ENCODE measurements at places on chromosomes 6 and 20.

DNA sequence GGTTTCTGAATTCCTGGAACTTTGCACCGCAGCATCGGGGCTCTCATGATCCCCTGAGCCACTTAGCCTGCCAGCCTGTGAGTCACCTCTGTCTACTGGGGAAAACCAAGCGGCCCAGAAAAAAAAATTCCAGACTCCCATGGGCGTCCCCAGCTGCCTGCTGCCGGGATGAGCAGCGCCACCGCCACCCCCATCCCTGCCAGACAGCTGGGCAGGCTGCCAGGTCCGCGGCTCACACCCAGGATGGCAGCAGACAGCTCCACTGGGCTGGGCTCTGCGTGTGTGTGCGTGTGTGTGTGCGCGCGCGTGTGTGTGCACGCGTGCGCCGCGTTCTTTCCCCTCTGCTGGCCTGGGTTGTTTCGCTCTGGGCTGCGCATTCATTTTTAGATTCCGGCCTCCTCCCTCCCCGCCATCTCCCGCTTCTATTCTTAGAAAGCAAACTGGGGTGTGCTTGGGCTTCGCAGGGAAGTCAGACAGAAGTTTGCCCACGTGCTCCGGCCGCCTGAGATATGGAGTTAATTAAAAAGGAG lies 38.9 kb upstream of the PMEPA1 start:
- peak; percentile 99 for DNase-seq

DNA sequence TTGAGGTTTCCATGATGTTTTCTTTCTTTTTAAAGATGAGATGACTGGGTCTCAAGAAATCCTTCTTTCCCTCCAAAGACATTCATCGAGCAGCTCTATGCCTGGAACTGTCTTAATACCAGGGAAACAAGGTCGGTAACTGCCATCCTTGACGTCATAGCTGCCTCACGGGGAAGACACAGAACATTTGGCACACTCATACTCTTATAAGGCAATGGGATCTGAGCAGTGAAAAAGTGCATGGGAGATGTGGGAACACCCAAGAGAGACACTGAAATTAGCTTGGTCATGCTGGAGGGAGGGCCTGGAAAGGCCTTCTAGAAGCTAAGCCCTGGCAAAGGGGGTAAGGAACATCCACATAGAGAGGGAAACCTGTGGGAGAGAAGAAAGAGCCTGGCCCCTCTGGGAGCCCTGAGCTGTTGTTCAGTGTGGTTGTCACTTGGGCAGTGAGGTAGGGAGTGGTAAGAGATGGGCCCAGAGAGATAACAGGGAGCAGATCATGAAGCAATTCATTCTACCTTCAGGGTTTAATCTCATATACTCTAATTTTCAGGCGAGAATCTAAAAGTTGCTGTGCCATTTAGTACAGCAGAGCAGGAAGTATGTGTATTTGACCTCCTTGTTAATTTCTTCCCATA lies 30.8 kb downstream of the CLIC5 start:
- DNase-seq: no peak

DNA sequence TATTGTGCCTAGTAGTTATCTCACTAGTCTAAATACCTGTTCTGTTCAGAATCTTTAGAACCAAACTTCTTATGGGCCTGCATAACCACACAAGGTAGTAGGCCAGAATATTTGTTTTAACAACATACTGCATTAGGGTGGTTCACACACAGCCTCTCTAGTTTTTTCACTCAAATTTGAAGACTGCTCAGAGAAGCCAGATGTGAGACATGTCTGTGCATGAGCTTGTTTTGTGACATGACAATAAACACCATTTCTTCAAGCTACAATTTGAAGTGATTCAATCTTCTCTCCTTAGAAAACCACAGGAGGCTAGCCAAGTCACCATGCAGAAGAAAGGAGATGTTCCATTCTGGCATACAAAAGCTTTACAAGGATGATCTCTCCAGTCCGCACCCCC lies 135.6 kb downstream of the MMS22L start:
- no peak for DNase-seq

DNA sequence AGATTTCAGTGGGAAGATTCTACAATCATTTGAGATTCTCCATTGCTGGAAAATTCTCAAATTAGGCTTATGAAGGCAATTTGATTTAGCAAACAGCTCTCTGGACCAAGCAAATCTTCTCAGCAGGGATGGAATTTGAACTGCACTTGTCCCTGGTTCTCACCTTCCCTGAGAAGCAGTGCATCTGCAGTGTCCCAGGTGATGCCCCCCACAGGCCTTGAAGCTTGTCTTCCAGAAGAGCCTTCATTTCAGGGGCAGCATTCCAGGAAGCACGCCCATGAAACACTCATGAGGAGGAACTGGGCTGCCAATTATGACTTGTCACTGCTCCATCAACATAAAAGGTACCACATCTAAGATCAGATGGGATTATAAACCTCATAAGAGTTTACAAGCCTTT lies 82.8 kb upstream of the HDAC2 start:
- no peak for DNase-seq

GRCh38 chr20:52312132-52312729 lies 120.7 kb upstream of the ZFP64 start:
- no peak for DNase-seq

DNA sequence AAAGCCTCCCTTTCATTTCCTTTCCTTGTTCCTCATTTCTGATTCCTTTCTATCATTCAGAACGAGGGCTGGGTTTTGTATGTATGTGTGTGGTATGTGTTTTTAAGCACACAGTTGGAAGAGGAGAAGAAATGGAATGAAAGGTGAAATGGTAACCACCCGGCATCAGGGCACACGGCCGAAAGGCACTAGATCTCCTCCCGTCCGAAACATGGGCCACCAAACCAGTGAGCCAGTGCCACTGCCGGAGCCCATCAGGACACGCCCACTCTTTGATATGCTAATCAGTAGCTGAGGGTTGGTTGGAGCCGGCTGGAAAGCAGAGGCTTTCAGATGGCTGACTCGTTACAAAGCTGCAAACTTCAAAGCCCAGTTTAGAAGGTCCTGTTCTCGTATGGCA lies 228.6 kb upstream of the JARID2 start:
- no peak for DNase-seq

DNA sequence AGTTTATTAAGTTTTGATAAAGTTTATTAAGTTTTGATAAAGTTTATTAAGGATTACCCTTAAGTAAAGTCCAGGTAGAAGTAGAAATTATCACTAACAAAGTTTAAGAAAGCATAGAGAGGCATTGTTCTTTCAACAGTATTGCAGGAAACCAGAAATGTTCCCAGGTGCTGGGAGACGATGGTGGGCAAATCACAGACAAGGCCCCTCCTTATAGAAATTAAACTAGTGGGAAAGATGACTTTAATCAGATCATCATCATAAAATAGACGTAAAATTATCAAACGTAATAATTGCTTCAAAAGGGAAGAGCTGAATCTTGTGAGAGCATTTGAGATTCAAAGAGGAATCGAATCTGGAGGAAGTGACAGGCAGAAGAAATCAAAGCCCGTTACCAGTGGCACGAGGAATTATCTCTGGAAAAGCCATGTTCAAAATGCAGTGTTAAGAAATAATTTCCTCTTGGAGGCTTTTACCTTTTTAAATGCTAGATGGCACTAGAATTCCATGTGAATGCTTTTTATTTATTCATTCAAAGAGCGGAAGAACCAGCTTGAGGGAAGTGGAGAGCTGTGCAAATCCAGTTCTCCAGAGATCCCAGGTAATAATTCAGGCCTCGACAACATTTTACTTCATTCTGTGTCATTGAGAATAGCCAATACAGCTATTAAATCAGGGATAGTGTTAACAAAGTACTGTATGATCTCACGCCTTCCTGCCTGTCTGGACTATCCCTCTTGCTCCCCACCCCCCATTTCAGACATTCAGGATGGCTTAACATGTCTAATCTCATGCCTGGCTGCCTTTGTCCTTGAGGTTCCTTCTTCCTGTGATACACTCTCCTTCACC lies 1.0 kb upstream of the APMAP start:
- DNase-seq: no peak

- DNase-seq: no peak
Observed at GRCh38 chr20:2836035-2836434, 4.4 kb downstream of the PCED1A start.

- DNase-seq: no peak
Observed at GRCh38 chr6:155994086-155994485, 538.4 kb upstream of the NOX3 start.

DNA sequence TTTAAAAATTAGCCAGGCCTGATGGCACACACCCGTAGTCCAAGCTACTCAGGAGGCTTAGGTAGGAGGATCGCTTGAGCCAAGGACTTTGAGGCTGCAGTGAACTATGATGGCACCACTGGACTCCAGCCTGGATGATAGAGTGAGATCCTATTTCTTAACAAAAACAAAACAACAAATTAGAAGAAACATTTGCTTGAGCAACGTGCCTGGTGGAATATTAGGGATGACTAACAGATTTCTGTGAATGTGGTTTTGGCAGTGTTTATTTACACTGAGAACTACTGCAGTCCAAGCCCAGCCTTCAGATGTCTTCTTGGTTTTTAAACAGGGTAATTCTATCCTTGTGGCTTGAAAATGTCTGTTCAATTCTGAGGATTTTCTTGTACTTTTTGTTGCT lies 9.2 kb downstream of the PPP1R3G start:
- DNase-seq: no peak

DNA sequence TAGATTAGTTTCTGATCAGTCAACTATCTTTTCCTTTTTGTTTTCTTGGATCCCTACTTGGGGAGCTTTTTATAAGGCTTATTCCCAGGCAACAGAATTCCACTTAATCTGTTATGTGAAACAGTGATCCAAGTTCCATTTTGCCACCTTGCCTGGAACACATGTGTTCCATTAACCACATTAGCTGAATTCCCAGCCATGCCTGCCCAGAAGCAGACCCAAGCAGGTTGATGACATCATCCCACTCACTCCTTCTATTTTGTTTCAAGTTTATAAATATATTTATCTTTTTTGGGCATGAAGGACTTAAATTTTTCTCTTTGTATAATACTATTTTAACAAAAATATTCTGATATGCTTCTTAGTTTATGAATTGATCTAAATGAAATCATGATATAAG lies 587.4 kb downstream of the GRIK2 start:
- DNase-seq: no peak

DNA sequence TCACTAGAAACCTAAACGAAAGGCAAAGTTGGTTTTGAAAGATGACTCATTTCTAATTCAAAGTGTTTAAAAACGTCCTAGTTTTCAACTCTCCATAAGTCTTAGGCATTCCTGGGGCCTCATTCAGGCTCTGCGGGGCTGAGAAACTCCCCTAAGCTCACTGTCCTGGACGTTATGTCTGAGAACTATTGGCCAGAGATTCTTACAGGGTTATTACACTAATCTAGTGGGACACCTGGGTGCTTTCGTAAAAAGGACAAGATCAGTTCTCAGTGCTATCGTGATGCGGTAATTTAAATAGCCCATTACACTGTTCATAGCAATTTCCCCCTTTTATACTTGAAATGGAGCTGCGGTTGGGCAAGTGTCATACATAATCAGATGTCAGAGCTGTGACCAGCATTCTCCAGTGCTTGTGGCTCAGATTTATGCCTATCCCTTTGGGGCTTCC lies 280.9 kb downstream of the QKI start:
- DNase-seq: no peak

GRCh38 chr6:159005436-159005835 lies 5.4 kb upstream of the RSPH3 start:
- no peak for DNase-seq

GRCh38 chr20:59307270-59307669 lies 6.9 kb downstream of the EDN3 start:
- DNase-seq: no peak

DNA sequence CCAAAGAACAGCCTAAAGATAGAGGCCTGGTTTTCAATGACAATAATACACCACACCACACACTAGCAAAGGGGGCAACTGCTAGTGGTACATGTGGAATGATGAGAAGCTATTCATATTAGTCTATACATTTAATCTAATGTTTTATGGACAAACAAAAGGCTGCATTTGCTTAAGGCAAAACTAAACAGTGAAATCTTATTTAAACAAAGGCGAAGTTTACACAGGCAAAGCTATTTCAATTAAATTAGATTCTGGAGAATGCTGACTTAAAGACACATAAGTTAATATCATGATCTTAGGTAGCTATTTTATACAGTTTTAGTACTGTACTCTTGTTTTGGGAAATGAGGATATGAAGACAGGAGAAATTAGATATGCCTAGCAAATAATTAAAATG lies 53.9 kb upstream of the SIM1 start:
- no peak for DNase-seq

- no peak for DNase-seq
Observed at GRCh38 chr6:84709121-84709520, 55.3 kb downstream of the TBX18 start.

GRCh38 chr20:62327726-62328495 lies 25.1 kb downstream of the ADRM1 start:
- peak; percentile 89 for DNase-seq

DNA sequence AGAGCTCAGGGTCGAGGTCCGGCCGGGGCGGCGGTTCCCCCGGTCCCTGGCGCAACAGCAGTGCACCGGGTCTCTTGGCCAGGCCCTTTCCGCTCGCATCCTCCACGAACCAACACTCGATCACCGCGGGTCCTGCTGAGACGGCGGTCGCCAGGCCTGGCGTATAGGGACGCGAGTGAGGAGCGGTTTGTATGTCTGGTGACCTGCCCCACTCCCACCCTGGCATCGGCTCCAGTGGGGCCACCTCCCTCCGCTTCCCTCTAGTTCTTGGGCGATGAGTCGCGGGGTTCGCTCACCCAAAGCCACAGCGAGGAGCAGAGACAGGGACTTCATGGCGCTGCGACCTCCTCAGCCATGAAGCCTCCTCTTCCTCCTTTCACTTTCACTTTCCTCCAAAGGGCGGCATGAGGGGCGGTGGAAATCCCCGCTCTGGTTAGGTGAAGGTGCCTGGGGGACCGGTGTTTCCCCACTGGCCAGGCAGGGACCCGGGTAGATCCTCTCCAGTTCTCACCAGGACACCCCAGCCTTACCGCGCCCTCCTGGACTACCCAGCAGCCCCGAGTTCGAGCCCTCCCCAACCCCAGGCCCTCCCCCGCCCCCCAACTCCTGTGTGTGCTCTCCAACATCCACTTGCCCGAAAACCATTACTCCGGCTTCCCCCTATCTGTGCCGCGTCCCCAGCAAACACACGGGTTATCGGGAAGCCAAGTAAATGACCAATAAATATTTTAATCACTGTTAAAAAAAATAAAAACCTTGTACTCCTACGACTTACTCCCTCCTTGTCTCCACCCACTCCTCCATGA lies at the start of gene TAPBP:
TAPBP (minus strand) TSS at position 370 of the 806 bp plus-strand sequence; CDS start at position 333, 37 bp downstream.
- DNase-seq: no peak

DNA sequence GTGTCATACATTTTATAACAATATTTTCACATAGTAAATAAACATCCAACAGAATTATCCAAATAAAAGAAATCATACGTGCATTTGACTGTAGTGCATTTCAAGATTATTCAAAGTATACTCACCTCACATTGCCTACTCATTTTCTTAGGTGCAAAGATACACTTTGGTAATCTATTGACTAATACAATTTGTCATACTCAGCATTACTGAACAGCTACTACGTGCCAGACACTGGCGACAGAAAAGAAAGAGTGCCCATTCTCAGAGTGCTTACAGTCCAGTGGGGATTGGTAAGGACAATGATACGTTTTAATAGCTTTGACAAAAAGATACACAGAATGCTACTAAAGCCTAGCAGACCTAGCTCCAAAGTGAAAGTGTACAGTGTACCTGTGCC lies 42.0 kb downstream of the FBXL4 start:
- no peak for DNase-seq
